Activated naive CD8-positive, alpha-beta T cell treated with anti-CD3 and anti-CD28 coated beads, Interleukin-2, amount 10 ng/mL, durations not matched to agents 7 days and 5 days (primary cell): ENCODE measurements at places on chromosomes 4 and X. TPM values are rescaled to one million over a fixed set of nuclear protein-coding genes. Genes with fewer than 3 reads are reported as not detected.

- no peaks in the 10 kb centered on the region for H3K36me3 ChIP-seq
- no peak overlapping the region for H3K27ac ChIP-seq
- H3K4me1 ChIP-seq, result no peaks in the 10 kb centered on the region
- no peaks in the 10 kb centered on the region for H3K27me3 ChIP-seq
- no peak overlapping the region for H3K4me3 ChIP-seq
- no peak for DNase-seq
Measured at GRCh38 chrX:123308658-123309057, 124.6 kb downstream of the GRIA3 start.

DNA sequence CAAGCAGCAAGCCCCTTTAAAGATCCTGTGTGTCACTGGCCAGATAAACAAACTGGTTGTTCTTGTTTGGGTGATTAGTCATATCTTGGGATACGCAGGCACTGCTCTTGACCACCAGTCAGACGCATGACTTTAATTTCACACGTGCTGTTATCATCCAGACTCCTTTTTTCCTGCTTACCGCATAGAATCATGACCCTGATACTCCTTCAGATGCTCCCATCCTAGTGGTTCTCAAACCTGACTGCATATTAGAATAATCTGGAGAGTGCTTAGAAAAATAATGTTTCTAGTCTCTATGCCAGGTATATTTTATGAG lies 78.8 kb downstream of the CLDN22 start:
- H3K27ac ChIP-seq, result no peak overlapping the region
- H3K4me1 ChIP-seq, result no peaks in the 10 kb centered on the region
- DNase-seq, result no peak

DNA sequence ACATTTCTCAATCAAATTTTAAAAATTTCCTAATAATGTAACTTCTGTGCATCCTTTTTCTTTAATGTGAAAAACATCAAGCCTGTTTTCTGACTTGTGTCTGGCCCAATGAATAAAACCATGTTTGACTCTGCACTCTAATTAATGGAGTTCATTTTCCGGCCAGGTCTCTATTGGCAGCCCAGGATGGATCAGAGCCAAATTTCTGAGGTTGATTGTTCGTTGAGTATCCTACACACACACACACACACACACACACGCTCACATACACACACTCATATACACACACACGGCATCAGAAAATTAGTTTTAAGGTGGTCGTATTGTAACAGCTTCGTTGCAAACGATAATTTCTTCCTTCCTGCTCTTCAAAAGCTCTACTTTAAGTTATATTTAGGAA lies 28.9 kb upstream of the TLL1 start:
- no peaks in the 10 kb centered on the region for H3K27me3 ChIP-seq
- no peak for DNase-seq
- H3K27ac ChIP-seq, result no peak overlapping the region
- H3K4me3 ChIP-seq, result no peak overlapping the region

The MAGEA10 gene
- not detected for total RNA-seq
